Hematopoietic multipotent progenitor cell treated with erythropoietin and hydrocortisone succinate and interleukin-3 and kit ligand, for 17 days (in vitro differentiated cells): ENCODE measurements at places on chromosomes 3 and 15.

DNA sequence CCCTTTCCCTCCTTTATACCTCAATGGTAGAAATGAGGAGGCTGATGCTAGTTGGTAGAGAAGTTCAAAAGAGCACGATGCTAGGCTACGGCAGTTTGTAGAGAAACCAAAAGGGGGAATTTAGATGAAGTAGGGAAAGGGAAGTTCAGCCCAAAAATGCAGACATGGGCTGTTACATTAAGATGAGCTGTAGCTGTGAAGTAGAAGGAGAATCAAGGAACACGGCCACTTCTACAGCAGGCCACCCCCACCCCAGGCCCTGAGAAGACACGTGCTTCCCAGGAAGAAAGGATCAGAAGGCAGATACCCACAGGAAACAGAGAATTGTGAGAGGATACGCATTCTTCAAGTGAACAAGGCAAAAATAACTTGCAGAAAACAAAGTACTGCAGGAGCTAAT lies 2.1 kb upstream of the PARP14 start:
- DNase-seq = no peak

DNA sequence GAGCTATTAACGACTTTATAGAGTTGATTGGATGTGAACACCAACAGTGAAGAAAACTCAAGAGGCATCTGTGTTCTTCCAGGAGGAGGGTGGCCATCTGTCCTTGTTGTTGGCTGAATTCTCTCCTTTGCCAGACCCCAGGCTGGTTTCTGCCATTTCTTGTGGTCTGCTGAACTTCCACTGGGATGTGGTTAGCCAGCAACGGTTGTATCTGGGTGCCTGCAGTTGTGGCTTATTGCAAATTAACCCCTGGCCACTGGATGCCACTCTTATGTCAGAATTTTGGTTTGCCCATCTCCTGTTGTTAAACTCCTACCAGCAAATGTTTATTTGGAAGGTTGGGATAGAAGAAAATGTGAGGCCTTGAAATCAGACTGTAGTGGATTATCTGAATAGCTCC lies 163.6 kb upstream of the TBC1D5 start:
- no peak for DNase-seq

DNA sequence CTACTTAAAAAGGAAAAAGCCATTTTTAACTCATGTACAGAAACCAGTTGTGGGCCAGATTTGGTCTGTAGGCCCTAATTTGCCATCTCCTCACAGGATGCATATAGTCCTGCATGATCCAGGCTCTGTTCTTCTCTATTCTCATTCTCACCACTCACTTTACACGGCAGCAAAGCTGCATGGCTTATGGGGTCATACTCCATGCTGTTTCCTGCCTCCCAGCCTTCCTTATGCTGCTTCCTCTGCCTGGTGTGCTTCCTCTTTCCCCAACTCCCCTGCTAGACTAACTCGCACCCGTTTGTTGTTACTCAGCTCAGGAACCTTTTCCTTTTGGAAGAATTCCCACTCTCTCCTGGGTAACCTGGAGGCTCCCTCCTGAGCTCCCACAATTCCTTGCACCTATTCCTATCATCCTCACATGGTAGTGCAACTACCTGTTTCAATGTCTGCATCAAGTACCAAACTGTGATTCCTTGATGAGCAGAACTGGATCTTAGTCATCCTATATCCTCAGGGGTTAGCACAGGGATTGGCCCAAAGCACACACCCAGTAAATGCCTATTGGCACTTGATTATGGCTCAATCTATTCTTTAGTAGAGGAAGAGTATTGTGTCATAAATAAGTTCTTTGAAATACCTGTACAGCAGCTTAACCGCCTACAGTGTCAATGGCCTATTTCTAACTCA lies 172.1 kb upstream of the MITF start:
- no peak for DNase-seq

DNA sequence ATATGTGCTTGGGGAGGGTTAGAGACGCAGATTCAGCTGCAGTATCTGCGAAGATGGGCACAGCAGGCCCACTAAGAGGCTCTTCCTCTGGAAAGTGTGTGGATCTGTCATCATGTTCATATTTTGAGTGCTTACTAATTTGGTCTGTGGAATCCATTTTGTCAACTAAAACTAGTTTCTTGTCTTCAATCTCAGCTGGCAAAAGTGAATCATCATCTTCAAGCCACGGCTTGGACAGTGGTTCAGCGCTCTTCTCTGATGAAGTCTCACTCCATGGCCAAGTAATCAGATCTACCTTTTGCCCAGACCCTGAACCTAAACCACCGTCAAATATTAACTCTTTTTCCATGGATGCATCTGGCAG lies 76.2 kb downstream of the IMPG2 start:
- no peak for DNase-seq

- no peak for DNase-seq
Observed at GRCh38 chr3:37940242-37940908, 50.2 kb upstream of the VILL start.

- no peak for DNase-seq
Observed at GRCh38 chr3:115651087-115651486, 27.8 kb downstream of the GAP43 start.

DNA sequence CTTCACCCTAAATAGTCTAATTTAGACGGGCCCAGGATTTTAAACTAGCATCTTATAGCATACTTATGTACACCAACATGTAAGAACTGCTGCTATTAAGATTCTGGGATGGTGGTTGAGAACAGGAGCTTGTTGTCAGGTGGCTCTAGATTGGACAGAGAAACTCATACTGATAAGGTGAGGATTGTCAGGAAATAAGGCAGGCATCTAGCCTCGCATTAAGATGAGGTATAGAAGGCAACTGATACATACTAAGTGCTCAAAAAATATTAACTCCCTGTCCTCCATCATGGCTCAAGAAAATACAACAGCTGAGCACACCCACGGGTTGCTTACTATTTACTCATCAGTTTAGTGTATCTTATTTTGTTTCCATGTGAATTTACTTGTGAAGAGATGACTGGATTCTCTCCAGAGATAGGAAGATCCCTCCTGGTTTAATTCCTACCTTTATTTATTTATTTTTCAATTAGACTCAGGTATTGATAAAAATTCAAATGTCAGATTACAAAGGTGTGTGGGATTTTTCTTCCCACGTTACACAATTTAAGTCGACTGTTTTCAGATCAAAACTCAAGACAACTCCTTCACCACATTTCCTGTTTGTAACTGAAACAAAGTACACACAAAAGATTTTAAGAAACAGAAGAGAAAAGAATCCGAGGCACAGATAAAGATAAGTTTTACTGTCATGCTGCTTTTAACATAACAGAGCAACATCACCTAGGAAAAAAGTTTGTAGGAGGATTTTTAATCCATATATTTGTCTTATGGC lies at the start of gene TRAT1:
TRAT1 (plus strand) TSS at position 664 of the 775 bp plus-strand sequence. CDS start 142 bp downstream, outside the sequence.
- no peak for DNase-seq

GRCh38 chr3:154794814-154795445 lies 285.2 kb upstream of the MME start:
- DNase-seq = no peak

- DNase-seq = peak; percentile 64
Observed at GRCh38 chr3:5122741-5123706, 932 bp downstream of the ARL8B start.

- no peak for DNase-seq
Observed at GRCh38 chr3:191123946-191124345, 75.1 kb upstream of the OSTN start.

DNA sequence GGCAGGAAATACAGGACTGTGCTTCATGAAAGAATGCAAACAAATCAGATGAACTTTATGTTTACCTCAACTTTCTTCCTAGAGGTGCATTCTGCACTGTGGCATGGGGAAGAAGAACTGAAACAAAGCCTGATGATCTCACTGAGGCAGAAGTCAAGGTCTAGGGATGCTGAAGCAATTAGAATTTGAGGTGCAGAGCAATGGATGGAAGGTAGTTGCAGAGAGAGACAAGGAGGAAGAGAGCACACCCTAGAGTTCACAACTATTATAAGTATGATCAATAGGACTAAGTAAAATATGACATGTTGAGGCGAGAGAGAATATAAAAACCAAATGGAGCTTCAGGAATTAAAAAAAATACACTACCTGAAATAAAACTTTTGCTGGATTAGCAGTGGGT lies 420.1 kb downstream of the EDEM1 start:
- DNase-seq = no peak

DNA sequence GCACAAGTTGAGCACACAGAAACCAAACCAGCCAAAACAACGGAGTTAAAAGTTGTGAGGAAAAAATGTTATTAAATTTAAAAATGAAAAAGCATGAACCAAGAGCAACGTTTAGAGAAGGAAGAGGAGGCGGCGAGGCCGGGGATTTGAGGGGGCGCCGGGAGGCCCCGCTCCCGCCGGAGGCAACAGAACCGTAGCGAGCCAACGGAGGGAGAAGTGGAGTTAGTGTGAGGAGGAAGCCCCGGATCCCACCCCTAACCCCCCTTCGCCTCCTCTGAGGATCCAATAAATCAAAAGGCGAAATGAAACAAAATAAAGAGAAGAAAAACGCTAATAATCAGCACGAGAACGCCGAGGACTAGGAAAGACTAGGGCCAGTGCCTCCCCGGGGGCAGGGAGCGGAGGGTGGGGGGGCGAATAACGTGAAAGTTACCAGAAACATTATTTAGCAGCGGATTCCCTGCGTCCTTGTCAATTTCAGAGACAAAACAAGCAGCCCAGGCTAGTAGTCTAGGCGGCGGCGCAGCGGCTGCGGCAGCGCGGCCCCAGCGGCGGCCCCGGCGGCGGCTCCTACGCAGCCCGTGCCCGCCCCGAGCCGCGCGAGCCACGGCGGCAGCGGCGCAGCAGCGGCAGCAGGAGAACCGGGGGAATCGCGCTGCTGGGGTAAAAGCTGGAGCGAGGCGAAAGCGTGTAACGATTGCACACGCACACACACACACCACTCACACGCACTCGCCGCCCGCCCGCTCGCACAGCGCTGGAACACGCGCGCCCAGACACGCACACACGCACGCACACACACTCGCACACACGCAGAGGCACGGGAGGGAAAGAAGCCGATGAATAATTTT lies 1.7 kb downstream of the MEIS2 start:
- no peak for DNase-seq

- no peak for DNase-seq
Observed at GRCh38 chr15:94671858-94672532, 440.6 kb downstream of the MCTP2 start.

DNA sequence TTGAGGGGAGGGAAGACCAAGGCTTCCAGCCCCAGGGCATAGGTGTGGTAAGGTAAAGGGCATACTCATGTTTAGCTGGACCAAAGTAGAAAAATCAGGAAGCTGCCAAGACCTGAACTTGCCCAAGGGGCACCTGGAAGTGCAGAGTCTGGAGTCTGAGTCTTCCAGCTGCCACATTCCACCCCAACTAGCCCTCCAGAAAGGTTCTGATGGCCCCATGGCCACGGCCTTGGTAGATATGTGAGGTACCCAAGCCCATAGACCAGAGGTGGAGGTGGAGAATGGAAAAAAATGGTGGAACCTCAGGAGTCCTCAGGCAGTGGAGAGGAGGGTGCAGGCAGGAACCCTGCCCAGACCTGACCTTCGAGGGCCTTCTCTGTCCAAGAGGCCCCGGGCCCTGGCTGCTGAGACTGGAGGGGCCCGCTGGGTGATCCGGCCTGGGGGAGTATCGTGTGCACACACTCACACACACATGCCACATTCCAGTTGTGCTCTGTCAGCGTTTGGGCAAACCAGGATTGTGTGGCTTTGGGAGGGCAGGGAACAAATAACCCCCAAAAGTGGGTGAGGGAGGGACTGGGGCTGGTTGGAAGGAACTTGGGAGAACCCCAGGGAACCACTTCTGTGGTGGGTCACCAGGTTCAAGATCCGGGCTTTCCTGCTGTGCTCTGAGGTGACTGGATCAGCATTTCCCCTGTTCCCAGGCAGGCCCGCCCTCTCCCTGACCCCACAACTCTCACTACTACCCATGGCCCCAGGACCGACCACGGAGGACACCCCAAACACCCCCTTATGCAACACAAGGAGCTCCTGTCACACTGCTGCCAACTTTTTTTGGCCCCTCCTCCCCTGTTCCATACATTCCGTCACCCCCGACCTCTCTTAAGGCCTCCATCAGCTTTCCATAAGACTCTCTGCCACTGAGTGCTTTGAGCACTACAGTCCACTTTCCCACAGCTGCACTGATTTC lies 11.6 kb downstream of the MYL3 start:
- DNase-seq = no peak

DNA sequence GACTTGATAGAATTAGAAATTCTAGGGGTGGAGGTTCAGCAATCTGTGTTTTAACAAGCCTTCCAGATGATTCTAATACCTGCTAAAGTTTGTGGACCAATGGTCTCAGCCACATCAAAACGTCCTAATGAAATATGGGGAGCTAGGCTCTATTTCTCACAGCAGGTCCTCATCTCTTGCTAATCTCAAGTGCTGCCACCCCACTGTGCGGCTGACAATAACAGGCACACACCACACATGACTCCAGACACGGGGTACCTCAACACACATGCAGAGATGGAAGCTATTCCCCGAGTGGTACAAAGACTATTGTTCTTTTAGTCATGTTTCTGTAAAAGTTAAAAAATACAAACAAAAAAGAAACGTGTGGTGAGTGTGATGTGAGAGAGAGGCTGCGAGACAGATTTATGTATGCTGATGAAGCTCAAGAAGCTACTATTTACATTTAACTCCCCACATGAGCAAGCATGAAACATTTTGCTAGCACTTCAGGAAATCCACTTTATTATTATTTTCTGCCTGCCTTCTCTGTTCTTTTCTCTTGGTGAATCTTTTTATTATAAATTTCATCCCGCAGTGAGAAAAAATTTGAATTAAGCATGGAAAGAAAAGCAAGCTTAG lies 405.6 kb downstream of the MAGI1 start:
- DNase-seq = no peak

GRCh38 chr3:15333099-15333955 lies 941 bp upstream of the SH3BP5 start:
- DNase-seq = no peak

GRCh38 chr3:101300073-101300472 lies 20.3 kb downstream of the IMPG2 start:
- no peak for DNase-seq

DNA sequence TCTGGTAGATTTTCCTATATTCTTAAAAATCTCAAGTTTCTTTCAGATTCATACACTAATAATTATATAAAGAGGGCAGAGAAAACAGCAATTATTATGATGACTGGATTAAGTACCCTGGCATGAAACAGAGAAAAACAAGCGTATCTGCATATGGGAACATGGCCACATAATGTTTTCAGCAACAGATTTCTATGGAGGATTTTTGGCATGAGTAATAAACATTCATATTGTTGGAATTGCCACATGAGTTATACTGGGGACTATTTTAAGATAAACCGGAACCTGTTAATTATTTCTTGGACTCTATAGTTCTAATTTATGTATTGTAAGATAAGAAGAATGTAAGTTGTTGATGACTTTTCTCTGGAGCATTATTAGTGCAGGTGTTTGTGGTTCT lies 112.7 kb downstream of the OXSM start:
- DNase-seq = no peak
